ENCODE measurements at places on chromosomes 3 and 15. TPM values are rescaled to one million over a fixed set of nuclear protein-coding genes. Genes with fewer than 3 reads are reported as not detected.

The NME9 gene
- total RNA-seq = not detected

The GPR87 gene
- 16.7 TPM for total RNA-seq

GRCh38 chr3:106231086-106231485 is 362.3 kb upstream of the CBLB start:
- DNase-seq = no peak

- DNase-seq = no peak
Observed at GRCh38 chr3:75126556-75126955, 512.1 kb upstream of the CNTN3 start.

- no peak for DNase-seq
Observed at GRCh38 chr3:126261037-126261436, 80.7 kb upstream of the ALDH1L1 start.

The ST8SIA2 gene
- total RNA-seq = 7.0 TPM

GRCh38 chr15:60733196-60733595 is 254.3 kb upstream of the ICE2 start:
- no peak for DNase-seq

DNA sequence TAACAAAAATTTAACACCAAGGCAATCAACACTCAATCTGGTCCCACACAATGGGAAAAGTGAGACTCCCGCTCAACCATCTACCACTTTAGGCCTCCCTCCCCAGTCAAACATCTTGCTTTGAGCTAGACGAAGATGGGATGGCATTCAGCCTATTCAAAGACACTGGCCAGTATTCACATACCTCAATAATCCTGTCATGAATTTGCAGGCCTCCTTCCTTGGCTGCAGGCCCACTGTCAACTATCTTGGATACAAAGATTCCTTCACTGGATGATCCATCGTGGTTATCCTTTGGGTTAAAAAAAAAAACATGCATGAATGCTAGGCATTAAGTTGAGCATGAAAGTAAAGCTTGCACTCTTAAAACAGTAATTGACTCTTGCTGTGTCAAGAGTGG is 22.6 kb downstream of the PDZRN3 start:
- DNase-seq = peak; percentile 34

The CISH gene
- total RNA-seq = 3.8 TPM

- DNase-seq = peak; percentile 14
Observed at GRCh38 chr3:56468184-56469106, at the start of gene ERC2. Gene ERC2 (minus strand): TSS chr3:56468467.

GRCh38 chr3:129207479-129207878 is 23.8 kb upstream of the CNBP start:
- no peak for DNase-seq

GRCh38 chr15:60223176-60223575 is 174.6 kb downstream of the ANXA2 start:
- DNase-seq = no peak

GRCh38 chr3:10273702-10274305 is 18.9 kb downstream of the GHRL start:
- DNase-seq = no peak

GRCh38 chr3:161163297-161163696 is 57.8 kb upstream of the NMD3 start:
- DNase-seq = peak; percentile 90

GRCh38 chr3:28050885-28051284 is 190.5 kb upstream of the CMC1 start:
- no peak for DNase-seq

The ETFA gene
- 52.9 TPM for total RNA-seq

The GHSR gene
- total RNA-seq = not detected

DNA sequence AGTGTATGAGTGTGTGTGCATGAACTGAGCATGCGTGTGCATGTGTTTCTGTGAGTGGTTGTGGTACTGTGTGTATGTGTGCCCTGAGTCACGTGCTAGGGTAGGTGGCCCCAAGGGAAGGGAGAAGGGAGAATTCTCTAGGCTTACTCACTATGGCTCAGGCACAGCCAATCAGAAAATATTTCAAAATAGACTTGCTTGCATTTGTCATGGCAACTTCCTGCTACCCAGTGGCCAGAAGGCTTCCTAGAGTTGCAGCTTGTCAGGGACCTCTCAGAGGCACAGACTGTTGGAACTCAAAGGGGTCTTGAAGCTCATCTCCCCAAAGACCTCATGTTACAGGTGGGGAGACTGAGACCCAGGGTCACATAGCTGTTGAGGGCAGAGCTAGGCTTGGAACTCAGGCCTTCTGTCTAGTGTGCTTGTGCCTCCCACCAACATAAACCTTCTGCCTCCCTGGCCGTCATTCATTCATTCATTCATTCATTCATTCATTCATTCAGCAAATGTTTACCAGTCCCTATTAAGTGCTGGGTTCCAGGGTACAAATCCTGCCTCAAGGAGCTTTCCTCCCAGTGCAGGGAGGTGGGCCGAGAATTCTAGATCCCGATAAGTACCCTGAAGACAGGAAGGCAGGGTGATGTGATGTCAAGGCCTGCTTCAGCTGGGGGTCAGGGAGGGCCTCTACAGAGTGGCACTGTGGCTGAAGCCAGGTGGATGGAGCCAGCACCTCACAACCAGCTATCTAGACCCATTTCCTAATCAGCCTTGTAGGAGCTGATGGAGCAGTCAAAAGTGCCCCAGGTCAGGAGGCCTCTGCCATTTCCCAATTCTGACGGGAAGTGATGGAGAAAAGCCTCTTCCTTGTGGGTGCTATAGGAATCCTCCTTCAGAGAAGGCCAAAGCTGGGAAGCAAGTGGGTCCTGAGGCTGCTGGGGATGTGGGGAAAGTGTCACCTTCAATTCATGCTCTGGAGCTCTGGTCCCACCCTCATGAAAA is 10.9 kb upstream of the RFT1 start:
- DNase-seq = no peak

The ZNF662 gene
- total RNA-seq = 4.1 TPM

The LRRK1 gene
- 9.0 TPM for total RNA-seq

DNA sequence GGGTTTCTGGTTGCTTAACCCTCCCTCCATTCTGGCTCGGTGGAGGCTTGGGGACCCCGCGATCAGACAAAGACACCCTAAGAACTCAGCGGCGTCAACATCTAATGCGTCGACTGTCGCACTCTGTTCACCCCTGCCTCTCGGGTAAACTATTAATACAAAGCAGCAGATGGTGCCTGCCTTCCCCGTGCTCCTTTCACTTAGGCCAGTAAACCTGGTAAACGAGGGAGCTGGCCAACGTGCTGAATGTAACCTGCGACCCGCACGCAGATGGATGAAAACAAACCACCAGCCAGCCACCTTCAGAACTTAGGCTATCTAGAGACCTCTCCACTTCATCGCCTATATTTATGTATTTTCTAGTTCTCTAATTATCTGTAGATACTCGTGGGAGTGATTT is 848 bp upstream of the CADPS start:
- DNase-seq = peak; percentile 16

- no peak for DNase-seq
Observed at GRCh38 chr3:37806505-37807200, 55.0 kb upstream of the CTDSPL start.

DNA sequence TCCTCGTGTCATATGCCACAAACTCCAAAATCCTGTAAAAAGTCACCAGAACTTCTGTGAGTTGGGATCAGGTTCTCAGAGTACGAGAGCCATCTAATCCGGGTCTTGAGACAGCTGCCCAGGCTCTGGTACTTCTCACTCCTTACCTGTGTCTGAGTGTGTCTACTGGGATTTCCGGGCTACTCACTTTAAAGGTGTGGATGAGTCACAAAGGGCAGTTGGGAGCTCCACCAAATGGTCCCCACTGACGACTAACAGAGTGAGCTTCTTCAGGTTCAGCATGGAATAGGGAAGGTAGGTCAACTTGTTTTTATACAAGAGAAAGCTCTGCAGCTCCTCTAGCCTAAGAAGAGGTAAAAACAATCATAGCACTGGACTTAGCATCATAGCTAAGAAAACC is 29.5 kb downstream of the RTP3 start:
- no peak for DNase-seq

The TM4SF4 gene
- total RNA-seq = not detected
